ENCODE measurements at places on chromosomes 2 and 18.

DNA sequence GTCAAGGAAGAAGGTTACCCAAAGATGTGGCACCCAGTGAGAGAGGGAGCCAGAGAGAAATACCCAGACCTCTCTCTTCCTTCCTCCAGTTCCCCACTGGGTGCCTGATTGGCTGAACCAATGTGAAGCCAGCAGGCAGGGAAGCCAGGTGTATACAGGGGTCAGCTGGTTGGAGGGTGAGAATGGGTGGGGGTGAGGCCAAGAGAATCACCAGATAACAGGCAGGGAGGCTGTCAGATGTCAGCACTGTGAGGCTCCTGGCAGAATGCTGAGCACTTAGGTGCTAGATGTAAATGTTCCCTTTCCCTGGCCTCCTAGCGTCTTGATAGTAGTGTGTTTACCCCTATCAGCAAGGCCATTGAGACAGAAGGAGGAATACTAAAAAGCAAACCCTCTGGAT, 104.0 kb upstream of the MGAT5 start:
- DNase-seq, result no peak

DNA sequence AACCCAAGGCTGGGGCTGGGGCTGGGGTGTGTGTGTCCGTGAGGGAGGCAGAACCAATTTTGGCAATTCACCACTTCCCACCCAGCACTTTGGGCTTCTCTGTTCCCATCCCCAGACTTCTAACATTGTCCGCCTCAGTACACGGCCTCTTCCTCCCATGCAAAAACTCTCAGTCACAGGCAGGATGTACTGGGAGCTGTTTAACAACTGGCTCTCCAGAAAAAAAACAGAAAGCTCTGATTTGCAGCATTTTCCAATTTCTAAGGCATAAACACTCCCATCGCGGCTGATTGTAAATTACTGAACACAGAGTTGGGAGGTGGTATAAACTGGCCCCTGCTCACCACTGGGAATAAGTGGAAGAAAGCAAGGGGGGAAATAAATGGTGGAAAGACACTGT, 73.1 kb upstream of the MAP4K3 start:
- no peak for DNase-seq

GRCh38 chr18:8056723-8057122, 489.6 kb downstream of the PTPRM start:
- DNase-seq, result no peak

- no peak for DNase-seq
Measured at GRCh38 chr2:196229013-196229412, 57.6 kb upstream of the STK17B start.

DNA sequence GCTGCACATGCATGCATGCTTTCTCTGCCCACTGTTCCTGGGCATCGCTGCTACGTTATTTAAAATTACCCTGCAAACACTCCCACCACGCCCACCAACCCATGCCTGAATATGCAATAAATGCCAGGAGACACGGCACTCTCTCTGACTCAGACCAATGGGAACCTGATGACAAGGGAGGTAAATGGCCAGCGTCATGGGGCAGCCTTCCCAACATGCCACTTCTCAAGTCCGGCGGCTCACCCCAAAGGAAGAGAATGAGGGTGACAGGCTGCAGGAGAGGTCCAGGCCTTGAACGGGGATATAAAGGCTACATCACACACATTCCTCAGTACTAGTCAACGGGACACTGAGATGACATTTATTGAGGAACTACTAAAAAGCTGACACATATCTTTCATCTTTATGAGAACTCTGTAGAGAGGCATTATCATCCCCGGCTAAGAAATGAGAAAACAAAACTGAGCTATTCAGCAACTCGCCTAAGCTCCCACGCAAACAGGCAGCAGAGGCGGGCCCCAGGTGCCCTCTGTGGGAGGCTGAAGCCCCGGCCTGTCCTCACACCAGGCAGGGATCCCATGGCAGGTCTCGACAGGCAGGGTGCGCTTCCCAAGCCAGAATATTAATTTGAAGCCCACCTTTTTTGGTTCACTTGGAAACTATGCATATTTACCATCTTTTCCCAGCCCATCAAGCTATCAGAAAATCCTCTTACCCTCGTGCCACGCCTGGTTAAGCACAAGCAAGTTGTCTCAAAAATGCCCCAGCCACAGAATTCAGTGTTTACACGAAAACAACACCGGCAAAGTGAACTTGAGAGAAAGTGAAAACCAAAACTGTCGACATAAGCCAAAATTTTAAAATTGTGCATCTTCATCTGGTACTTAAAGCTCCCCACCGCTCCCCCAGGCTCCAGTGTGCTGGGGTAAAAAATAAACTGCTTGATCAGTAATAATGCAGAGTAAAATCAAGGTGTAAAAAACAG, 166.3 kb downstream of the HDAC4 start:
- DNase-seq, result no peak

DNA sequence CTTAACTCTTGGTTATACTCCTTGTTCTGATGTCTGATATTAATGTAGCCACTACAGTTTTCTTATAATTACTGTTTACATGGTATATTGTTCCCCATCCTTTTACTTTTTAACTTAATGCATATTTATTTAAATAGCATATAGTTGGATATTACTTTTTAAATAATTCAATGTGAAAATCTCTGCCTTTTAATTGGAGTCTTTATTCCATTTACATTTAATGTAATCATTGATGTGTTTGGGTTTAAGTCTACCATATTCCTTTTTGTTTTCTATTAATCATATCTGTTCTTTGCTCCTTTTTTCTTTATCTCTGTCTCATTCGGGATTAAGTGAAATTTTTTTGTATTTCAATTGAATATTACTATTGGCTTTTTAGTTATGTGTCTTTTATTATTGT, 109.1 kb downstream of the MTX2 start:
- DNase-seq, result no peak

DNA sequence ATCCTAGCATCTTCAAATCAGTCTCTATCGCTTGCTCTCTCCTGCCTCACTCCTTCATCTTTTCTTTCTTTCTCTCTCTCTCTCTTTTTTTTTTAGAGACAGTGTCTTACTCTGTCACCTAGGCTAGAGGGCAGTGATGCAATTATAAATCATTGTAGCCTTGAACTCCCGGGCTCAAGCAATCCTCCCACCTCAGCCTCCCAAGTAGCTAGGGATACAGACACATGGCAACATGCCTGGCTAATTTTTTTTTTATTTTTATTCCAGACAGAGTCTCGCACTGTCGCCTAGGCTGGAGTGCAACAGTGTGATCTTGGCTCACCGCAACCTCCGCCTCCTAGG, 10.6 kb upstream of the SLC66A3 start:
- no peak for DNase-seq

DNA sequence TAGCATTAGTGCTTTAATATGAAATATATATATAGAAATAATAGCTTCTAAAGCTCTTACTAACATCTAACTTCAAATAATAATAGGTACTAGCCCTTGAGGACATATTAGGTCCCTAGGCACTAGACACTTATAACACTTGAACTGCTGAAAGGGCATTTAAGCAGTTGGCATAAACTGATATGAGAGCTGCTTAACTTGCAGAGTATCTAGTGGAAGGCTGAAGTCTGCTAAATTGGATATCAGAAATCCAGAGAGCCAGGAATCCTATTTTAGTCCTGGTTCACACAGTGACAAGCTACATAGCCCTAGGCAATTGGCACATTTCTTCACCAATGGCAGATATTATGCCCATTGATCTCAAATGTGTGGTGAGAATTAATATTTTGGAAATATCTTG, 326.9 kb upstream of the UBE2E3 start:
- no peak for DNase-seq

DNA sequence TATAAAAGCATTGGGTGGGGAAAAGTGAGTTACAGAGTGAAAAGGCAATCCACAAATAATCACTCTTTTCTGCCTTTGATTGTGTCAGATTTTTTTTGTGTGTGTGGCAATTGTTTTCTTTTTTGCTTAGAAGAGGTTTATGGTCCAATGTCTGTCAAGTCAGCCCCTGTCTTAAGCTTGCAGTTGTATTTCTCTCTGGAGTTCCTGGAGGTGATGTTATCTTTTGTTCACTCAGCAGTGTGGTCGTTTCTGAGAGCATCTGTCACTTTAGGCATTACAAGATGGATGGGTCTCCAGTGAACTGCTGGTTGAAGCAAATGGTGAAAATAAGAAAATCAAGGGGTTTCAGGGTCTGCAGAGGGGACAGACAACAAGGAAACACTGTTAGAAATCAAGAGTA, 121.3 kb downstream of the GREB1L start:
- no peak for DNase-seq

DNA sequence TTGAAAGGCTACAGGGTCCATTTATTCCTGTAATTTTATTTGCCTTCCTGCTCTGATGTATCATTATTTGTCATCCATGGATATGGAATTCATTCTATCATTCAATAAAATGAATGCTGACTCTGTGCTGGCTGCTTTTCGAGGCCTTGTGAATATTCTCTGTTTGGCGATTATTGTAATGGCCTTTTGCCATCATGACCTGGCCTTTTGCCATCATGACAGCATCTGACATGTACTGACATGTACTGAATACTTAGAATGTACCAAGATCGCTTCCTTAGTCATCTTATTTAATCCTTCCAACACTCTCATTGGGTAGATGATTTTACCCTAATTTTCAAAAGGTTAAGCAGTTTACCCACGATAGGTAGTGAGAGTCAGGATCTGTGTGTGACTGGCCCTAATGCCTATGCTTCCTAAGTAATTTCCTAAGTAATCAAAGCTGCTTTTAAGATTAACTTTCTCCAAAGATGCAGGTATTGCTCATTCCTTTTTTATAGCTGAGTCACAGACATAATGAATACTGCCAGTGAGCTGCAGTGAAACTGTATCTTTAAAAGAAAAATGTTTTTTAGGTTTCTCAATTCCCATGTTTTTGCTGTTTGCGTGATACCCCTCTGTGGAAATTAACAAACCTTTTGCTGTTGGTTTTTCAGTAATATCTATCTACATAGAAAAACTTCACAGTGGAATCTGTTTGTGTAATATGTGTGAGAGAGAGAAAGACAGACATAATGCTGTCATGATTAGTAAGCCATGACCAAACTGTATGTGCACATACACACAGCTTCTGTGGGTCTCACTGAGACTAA, 127.8 kb downstream of the CERS6 start:
- peak; percentile 29 for DNase-seq

- no peak for DNase-seq
Measured at GRCh38 chr2:3637311-3637675, 20.7 kb upstream of the ALLC start.

DNA sequence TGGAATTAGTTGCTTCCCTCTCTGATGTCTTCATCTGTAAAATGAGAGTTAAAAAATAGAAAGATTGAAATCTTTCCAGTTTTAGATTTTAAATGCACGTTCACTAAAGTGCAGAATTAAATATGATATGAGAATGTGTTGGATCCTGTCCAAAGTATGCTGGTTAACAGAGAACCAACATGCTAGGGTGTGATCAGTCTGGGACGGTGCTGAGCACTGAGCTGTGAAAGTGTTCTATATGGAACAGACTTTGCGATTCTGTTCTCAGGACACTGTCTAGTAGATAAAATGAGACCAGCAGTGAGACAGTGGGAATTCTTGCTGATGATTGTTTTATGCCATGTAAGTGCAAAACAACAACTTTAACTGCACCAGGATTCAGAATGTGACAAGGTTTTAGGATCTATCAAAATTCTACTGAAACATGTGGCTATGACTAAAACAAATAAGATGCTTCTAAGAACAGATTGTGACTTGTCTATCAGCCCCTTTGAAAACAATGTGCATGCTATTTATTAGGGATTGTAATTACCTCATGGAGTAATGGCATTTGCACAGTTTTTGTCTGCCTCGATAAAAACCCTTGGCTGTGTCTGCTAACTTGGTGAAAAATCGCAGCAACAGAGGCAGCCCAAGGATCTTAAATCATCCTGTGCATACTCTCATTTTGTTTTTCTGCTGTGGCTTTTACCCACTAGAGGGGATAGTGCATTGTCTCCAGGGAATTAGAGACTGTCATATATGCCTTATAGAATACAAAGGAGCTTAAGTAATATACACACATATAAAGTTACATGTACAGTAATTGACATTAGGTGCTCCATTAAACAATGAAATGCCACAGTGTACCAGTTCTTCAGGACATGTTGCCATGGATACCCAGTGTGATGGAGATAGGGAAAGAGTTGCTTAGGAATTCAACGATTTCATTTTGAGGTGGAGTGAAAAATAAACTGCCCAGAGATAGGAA, 55.1 kb downstream of the MAP3K20 start:
- DNase-seq, result no peak

- DNase-seq, result no peak
Measured at GRCh38 chr2:60505240-60505879, 48.1 kb downstream of the BCL11A start.

GRCh38 chr2:86052265-86052664, 53.4 kb downstream of the POLR1A start:
- no peak for DNase-seq

DNA sequence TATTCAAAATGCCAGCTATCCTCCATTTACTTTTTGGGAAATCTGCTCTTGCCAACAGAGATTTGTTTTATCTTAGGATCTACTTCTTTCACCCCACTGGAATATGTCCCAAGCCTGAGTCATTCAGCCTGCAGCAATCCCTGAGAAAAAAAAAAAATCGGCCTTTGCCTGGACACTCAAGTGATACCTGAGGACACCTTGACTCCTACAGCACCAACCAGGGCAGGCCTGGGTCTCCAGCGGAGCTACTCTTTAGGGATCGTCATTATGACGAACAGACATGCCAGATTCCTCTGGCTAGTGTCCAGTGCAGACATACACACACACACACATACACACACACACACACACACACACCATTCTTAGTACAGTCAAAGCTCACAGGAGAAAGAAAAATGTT, 2.2 kb upstream of the UGT1A6 start:
- peak; percentile 26 for DNase-seq

GRCh38 chr18:75041586-75041985, 167.4 kb downstream of the PTGR3 start:
- peak; percentile 6 for DNase-seq

GRCh38 chr2:142880279-142880678, 2.8 kb downstream of the KYNU start:
- DNase-seq, result peak; percentile 74

DNA sequence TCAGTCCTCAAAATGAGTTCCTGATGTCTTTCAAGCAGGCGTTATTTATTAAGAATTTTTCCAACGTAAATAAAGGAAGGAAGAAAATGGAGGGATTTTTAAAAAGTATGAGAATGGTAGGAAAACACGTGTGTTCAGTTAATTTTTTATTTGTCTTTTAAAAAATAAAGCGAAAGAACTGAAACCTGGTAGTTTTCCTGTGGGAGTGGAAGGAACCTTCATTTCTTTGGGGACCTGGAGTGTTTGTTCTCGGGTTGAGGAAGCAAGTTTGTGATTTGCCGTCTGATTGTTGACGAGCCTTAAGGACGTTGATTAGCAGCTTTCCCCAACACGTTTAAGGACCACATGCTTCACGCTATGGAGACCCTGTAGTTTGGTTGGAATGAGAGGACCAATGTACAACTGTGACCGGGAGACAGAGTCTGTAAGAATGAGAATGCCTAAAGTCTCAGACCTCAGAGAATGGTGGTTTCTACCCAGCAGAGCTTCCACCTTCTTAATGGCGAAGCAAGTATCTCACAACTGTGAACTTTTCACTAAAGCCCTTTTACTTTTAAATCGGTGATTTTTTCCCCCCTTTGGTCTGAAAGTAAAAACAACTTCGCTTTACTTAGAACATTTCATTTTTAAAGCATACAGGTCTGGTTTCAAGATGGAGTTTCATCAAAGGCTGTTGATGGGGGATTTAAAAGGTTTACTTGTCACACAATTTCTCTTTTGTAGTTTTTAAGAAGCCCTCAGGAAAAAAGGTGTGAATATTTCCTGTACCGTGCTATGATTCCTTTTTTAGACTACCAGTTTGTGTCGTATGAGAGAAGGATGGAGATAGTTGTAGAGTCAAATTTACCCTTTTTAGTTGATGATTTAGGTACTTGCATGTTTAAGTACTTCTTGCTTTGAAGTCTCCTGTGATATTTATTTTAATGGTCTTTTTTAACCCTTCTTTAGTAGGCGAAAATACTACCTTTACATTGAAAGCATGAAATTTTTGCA, 1.4 kb downstream of the TTC39C start:
- DNase-seq, result no peak
